ENCODE measurements at places on chromosomes 2 and 18.
A peak's percentile ranks its signal among the peaks of the same experiment; 100 is the strongest.

GRCh38 chr2:191935247-191935646, 88.4 kb upstream of the CAVIN2 start:
- no peak for DNase-seq

GRCh38 chr18:8722946-8723820, 17.8 kb downstream of the MTCL1 start:
- DNase-seq = no peak

DNA sequence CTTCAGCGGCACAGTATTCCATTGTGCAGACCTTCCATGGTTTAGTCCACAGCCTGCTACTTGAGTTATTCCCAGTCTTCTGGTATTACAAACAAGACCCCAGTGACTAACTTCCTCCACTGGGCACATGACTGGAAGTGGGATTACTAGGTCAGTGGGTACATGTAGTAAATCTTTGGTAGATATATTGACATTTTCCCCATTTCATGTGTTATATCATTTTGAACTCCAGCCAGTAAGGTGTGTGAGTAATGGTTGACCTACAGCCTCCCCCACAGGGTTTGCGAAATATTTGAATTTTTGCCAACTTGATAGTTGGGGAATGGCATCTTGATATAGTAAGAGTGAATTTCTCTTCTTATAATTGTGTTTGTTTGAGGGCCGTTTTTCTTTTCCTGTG, 58.8 kb downstream of the RNF144A start:
- DNase-seq = no peak

GRCh38 chr2:200702646-200703118, 109.0 kb upstream of the BZW1 start:
- DNase-seq = no peak

DNA sequence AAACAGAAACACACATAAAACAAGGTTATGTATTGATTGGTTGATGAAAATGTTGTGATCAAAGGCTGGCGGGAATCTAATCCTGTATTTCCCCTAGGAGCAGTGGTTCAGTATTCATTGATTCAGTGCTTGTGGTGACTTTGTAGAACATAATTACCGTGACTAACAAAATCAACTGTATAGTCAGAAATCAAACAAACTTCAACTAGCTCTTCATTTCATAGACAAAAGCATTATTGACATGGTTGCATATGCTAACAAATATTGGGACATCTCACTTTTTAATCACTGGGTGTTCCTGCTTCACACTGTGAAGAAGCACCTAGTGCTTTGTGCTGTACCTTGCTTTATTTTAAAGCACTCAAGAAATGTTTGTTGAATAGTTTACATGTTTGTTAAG, 41.4 kb downstream of the USP14 start:
- DNase-seq = no peak

DNA sequence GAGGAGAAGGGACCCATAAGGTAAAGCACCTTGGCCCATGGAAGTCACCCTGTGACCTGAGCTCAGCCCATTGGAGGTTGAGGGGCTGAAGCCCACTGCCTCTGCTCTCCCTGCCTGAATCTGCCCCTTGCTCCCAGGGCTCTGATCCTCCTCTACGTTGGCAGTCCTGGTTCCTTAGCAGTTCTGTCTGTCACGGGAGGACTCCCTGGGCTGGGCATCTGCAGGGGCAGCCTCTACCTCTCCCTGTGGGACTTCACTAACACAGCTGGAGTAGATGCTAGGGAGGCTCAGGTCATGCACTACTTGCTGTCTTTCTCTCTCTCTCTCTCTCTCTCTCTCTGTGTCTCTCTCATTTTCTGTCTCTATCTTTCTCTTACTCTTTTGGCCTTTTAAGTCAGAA, 8.7 kb downstream of the GYPC start:
- no peak for DNase-seq

GRCh38 chr2:238160206-238161129, 1.7 kb downstream of the ERFE start:
- no peak for DNase-seq

GRCh38 chr2:54601339-54601738, 122.1 kb upstream of the EML6 start:
- no peak for DNase-seq

GRCh38 chr2:144950899-144951560, 431.1 kb upstream of the ZEB2 start:
- DNase-seq = peak; percentile 92

DNA sequence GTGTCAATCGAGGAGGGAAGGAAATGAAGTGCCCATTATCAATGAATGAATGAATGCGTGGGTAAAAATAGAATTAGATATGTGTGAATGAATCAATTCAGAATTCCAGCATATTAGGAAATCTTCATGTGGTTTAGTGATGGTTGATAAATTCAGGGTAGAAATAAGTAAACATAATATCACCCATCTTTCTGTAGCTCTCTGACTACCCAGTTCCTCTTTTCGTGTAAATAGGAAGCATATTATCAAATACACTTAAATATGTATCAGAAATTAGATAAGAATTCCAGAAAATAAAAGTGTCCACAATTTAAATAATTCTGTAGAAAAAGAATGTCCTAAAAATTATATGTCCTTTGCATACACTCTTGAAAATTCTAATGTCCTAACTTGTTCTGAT, 552.9 kb upstream of the LRATD1 start:
- DNase-seq = no peak

- DNase-seq = peak; percentile 0
Measured at GRCh38 chr2:86624267-86624547, 542 bp upstream of the RNF103 start.

DNA sequence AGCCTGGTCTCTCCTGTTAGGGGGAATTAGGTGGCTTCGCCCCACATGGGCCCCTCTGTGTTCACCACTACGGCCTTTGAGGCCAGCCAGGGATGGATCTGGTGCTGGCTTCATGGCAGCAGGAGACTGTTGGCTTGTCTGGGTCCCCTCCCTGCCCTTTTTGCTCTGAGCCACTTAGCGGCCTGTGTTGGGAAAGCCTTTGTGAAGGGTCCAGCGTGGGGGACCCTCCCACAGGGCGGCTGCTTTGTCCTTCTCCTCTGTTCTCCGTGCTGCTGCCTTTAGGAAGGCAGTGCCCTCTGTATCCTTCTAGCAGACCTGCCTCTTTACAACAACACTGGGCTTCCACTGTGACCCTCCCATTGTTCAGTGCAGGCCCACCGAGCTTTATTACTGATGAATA, 118.4 kb downstream of the TSN start:
- no peak for DNase-seq

- DNase-seq = no peak
Measured at GRCh38 chr18:3345885-3346284, 84.0 kb downstream of the MYL12B start.

DNA sequence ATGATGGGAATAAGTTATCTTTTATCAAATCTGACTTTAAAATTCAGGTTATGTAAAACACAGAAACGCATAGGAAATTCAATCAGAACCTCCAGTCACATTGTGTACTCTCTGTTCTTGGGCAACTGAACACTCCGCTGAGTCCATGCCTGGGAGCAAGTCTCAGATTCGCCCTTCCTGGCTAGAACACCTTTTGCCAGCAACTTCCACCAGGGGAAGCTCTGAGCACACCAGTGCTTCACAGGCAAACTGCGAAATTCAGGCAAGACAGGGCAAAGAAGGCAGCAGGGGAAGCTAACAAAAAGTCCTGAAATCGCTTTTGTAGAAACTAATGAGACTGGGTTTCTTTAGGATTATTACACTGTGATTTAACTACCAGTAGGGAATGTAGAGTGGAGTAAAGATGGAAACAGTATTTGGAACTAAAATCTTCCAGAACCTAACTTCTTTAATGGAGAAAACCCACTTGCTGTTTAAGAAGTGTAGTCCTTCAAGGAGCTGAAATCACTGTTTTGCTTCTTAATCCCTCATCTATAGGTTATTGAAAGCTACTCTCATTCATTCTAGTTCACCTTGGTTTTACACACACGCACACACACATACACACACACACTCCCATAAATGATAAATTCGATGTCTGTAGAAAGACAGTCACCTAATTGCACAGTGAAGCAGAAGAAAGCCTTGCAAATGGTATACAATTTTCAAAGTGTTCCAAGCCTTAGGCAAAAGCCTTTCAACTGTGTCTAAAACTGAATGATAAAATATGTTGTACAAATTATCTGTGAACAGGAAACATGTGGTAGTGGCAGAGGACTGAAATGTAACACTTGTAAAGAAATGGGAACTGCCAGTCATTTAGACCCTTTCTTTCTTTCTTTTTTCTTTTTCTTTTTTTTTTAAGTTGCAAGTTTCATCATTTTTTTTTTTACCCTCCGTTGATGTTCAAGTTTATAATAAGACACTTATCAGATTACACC, 214.5 kb downstream of the TMEM182 start:
- peak; percentile 40 for DNase-seq

GRCh38 chr2:211216221-211216620, 659.8 kb downstream of the CPS1 start:
- no peak for DNase-seq

DNA sequence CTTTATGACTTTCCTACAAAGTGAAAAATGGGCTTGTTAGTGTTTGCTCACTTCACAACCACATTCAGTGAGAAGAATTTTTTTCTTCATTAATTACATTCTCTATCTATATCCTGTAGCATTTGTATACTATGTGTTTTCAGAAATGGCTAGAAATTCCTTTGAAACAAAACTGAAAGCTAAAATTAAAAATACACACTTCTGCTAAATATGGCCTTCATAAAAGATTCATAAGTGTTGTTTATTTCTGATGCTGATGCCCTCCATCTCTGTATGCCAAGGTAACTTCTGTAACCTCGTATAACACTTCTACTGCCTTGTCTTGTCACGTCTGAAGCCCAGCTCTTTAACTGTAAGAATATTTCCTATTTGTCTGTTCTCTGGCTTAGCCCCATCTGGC, 59.8 kb downstream of the PMAIP1 start:
- DNase-seq = no peak

GRCh38 chr18:10142496-10143160, 228.8 kb downstream of the VAPA start:
- no peak for DNase-seq

GRCh38 chr2:149184991-149185390, 145.4 kb upstream of the LYPD6 start:
- DNase-seq = no peak

DNA sequence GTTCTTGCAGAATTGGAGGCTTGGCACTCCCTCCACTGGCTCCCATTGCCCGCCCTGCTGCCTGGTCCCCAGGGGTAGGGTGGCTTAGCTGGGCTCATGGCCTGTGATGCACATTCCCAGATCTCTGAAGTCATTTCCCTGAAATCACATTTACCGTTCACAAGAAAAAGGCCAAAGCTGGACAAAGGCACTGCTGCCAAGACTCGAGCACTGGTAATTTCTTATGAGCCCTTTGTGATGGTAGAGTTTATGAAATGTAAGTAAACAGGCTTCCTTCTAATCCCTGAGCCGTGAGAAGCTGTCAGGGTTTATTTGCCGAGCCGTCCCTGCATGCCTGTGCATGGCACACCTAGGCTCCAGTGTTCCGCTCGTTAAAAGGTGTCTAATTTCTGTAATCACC, 247.2 kb upstream of the EPAS1 start:
- no peak for DNase-seq

- peak; percentile 67 for DNase-seq
Measured at GRCh38 chr2:69054431-69054830, 41.5 kb downstream of the ANTXR1 start.

DNA sequence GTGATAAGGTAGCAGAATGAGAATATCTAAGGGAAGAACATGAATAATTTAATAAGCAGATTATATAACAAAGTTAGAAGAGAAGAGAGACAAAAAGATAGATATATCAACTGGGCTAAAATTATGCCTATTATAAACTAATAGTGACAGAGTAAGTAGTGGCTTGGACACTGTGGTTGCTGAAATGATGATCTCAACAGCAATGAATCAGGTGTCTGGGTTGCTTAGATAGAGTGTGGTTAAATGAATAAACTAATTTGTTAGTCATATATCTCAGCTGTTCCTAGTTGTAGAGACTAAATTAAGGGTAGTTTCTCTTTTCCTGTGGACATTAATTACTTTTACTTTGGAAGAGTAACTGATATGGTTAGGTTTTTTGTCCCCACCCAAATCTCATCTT, 1485.4 kb upstream of the CELF4 start:
- DNase-seq = no peak

DNA sequence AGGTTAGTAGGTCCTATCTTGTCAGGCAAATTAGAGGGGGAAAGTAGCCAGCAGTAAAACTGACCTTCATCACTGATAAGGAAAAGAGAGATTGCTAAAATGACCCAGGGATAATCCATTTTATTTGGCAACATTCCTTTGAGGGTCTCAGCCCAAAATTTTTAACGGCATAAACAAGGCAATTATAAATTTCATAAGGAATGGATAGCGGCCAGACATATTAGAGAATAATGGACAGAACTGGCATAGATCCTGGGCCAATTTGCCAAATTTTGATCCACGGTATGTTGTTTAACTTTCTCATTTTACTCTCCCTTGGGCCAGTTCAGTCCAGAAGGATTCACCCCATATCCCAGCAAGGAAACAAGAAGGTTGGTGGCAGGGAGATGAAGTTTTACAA, 170.4 kb upstream of the BCL2L11 start:
- no peak for DNase-seq

GRCh38 chr2:135162377-135162776, 110.3 kb downstream of the RAB3GAP1 start:
- no peak for DNase-seq

DNA sequence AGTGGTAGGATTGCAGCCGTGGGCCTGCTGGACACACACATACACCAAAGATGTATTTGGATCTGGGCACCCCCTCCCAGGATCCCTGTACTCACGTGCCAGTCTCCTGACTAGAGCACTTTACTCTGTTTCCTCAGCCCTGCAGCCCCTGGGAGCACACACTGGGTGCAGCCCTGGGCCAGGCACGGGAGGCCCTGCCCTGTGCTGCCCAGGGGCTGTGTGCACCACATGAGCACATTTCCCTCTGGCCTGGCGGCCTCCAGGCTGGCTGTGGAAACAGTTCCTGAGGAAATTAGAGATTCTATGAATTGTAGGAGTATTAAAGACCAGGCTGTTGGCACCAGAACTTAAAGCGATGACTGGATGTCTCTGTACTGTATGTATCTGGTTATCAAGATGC, 45.4 kb downstream of the BCL2L11 start:
- no peak for DNase-seq

- no peak for DNase-seq
Measured at GRCh38 chr18:7877609-7878008, 310.5 kb downstream of the PTPRM start.

Measured in stromal cell of bone marrow (primary cell).